ENCODE measurements at places on chromosomes 11 and 22.

GRCh38 chr11:42840176-42840829 is 471.5 kb upstream of the API5 start:
- no peak for DNase-seq

DNA sequence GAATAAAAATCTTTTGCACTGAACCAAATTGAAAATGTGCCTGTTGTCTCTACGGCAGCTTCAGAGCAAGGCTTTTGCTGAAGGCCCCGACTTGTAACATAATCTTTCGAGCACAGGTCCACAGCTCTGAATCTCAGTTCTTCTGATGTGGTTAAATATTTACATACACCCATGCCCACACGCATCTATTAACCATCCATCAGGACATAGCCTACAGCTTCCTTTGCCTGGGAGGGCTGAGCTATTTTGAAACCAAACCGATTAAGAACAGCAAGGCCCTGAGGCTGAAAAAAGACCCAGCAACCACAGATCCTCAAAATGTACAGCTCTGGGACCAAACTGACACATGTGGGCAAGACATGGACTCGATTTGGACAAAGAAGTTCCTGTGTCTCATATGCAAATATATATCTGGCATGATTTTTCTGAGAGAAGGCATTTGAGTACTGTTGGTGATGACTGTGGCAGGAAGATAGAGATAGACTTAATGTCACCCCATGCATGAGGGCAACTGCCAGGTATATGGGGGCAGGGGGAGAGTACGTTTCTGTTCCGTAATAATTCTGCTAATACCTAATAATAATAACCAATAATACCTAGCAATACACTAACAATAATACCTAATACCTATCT is 322.7 kb upstream of the PLET1 start:
- no peak for DNase-seq

- DNase-seq, result no peak
Observed at GRCh38 chr11:105975128-105975527, 46.9 kb downstream of the MSANTD4 start.

DNA sequence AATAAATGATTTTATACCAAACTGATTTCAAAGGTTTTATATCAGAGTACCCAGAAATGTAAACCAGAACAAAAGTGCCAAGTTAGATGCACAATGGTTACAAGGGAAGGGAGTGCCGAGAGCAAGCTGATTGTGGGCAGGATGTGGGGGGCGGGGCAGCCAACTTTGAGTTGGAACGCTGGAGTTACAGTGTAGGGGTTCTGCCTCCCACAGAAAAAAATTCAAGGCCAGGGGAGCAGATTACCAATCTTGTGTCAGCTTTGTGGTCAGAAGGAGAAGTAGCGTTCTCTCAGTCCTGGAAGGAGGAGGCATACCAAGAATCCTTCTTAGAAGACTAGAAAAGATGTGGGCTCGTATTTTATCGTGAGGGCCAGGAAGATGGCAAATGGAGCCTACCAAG is 15.9 kb upstream of the POU2AF2 start:
- DNase-seq, result no peak

DNA sequence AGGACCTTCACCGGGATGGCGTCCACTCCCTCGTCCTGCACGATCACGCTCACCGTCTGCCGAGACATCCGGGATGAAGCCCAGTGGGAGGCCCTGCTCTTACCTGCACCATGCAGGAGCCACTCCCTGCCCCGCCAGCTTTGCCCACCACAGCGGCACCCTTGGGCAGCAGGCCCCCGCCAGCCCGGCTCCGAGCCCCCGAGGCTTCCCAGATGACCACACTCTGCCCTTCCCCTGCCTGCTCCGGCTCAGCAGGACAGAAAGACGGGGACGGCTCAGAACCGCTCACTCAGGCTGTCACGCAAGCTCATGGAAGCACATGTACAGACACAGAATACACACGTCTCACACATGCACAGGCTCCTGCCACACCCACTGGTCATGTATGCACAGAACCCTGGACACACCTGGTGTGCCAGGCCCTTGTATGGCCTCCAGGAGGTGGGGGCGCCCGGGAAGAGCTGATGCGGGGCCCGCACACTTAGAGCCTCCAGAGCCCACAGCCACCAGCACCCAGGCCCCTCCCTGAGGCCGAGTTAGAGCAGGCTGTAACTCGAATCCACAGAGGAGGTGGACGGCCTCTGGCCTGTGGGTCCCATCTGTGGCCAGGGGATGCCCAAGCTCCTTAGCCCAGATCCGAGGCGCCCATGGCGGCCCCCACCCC is 8.9 kb upstream of the MAPK11 start:
- DNase-seq, result no peak

DNA sequence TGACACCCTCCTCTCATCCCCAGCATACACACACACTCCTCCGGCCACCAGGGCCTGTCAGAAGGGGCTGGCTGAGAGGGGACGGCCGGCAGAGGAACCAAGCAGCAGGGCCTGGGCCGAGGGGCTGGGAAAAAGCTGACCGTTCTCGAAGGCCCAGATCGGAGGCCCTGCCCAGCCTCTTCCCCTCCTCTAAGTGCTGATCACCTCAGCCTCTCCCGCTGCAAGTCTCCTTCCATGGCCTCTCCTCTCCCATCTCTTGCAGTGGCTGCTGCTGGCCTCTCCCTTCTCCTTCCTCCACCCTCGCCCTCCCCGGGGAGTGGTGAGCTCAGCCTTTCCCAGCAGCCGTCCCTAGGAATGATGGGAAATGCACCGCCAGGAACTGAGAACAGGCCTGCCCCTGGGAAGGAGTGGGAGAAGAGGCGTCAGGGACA is 39.6 kb downstream of the ARRB1 start:
- DNase-seq, result no peak
